ENCODE measurements at places on chromosomes 4 and X.

GRCh38 chr4:81287101-81287500 lies 72.1 kb upstream of the PRKG2 start:
- no peak for DNase-seq

DNA sequence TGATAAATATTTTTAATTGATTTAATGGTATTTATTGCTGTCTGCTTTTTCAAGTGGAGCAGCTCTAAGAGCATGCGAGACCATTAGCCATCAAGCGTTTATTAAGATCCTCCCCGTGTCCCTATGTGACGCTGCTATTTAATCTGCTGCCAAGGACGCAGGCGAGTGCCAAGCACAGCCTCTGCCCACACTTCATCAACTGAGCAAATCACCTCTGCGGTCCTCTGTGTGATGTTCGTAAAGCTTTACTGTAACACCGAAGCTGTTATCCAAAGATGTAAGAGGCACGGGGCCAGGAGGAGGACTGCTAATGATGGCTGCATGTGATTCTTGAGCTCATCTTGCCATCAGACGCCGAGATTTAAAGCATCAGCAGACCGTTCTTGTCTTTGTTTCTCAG lies 79.5 kb downstream of the STOX2 start:
- no peak for DNase-seq

DNA sequence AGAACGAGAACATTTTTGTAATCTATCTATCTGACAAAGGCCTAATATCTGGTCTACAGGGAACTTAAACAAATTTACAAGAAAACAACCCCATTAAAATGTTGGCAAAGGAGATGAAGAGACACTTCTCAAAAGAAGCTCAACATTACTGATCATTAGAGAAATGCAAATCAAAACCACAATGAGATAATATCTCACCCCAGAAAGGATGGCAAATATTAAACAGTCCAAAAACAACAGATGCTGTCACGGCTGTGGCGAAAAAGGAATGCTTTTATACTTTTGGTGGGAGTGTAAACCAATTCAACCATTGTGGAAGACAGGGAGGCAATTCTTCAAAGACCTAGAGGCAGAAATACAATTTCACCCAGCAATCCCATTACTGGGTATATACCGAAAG lies 2284.8 kb downstream of the ARAP2 start:
- DNase-seq = no peak

GRCh38 chr4:15148199-15148598 lies 145.9 kb downstream of the CPEB2 start:
- no peak for DNase-seq

DNA sequence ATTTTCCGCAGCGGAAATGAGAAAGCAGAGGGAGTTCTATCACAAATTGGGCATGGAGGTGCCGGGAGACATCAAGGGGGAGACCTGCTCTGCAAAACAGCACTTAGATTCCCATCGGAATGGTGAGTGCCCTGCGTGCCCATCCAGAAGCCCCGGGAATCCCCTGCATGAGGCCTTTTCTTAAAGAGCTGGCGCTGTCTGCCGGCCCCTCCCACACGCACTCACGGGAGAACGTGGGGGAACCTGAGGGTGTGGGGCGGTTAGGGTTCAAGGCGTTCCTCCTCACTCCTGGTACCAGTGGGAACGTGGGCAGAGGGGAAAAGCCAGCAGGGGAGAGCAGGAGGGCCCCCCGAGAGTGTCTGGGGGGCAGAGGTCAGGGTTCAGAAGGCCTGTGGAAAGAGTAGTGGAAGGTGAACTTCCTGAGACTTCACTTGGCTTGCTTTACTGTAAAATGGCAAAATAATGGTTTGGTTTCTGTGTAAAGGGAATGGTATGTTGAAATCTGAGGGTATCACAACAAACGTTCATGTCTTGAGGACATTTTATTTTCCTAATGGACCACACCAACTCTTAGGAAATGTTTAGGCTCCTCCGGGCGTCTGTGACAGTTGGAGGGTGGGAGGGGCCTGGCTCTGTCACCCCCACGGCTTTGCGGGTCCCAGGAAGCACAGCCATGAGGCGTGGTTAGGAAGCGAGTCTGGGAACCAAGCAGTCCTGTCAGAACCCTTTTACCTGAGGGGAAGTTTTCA lies 38.0 kb downstream of the PCGF3 start:
- no peak for DNase-seq

DNA sequence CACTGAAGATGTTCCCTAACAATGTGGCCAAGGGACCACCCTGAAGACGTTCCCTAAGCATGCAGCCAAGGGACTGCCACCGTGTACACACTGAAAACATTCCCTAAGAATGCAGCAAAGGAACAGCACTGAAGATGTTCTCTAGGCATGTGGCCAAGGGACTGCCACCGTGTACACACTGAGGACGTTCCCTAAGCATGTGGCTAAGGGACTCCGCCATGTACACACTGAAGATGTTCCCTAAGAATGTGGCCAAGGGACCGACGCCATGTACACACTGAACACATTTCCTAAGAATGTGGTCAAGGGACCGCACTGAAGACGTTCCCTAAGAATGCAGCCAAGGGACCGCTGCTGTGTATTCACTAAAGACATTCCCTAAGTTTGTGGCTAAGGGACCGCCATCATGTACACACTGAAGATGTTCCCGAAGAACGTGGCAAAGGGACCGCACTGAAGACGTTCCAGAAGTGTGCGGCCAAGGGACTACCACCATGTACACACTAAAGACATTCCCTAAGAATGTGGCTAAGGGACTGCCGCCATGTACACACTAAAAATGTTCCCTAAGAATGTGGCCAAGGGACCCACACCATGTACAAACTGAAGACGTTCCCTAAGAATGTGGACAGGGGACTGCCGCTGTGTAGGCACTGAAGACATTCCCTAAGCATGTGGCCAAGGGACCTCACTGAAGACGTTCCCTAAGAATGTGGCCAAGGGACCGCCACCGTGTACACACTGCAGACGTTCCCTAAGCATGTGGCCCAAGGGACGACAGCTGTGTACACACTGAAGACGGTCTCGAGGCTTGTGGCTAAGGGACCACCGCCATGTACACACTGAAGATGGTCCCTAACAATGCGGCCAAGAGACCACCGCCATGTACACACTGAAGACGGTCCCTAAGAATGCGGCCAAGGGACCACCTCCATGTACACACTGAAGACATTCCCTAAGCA lies 54.8 kb downstream of the DHRSX start:
- DNase-seq = no peak

DNA sequence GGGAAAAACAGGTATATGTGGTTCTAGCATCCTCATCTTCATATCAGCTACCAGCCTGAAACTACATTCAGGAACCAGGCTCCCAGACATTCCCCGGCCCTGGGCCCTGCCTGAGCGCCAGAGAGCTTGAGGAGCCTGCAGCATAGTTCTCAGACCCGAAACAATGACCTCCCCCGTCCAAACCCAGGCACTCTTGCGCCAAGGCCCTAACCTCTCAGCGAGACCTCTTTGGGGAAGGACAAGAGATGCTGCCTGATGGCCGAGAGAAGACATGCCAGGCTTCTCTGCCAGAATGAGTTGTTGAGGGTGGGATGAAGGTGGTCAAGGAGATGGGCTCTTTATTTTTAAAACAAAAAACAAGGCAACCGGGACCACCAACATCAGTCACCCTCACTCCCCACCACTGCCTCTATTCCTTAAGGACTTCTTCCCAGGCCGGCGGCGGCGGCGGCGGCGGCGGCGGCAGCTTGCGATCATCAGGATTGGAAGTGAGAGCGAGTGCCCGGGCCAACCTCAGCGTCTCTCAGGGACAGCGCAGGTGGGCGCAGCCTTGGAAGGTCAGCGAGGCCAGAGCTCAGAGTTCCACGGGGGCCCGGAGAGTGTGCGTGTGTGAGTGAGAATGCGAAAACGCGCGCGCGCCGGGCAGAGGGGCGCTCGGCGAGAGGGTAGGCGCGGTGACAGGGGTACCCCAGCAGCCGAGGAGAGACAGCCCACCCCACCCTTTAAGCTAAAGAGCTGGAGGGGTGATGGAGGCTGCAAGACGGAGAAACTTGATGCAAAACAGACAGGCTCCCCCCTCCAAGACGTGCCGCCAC lies 601 bp downstream of the INPP4B start:
- DNase-seq = no peak

GRCh38 chr4:134132086-134132783 lies 69.4 kb downstream of the PABPC4L start:
- DNase-seq = no peak

DNA sequence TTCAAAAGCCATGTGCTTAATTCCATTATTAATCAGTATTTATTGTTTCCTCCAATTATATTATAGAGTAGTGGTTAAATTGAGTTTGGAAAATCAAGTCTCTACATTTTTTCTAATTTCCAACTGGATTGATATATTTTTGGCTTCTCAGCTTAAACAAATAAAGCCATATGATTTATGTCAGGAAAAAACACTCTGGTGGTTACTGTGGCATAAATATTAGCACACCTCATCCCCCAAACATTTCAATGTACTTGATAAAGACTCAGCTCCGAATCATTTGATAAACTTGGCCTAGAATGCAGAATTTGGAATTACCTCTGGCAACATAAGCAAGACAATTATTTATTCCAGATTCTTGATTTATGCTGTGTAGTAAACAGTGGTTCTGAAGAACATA lies 2313.8 kb downstream of the ARAP2 start:
- no peak for DNase-seq

GRCh38 chr4:2891294-2891693 lies 47.6 kb downstream of the ADD1 start:
- DNase-seq = no peak

DNA sequence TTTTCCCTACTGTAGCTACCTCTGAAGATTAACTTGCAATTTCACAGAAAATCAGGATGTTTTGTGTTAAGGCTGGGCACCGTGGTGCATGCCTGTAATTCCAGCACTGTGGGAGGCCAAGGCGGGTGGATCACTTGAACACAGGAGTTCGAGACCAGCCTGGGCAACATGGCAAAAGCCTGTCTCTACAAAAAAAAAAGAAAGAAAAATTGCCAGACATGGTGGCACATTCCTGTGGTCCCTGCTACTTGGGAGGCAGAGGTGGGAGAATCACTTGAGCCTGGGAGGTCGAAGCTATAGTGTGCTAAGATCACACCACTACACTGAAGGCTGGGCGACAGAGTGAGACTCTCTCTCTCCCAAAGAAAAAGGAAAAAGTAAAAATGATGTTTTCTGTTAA lies 27.4 kb downstream of the APELA start:
- no peak for DNase-seq

DNA sequence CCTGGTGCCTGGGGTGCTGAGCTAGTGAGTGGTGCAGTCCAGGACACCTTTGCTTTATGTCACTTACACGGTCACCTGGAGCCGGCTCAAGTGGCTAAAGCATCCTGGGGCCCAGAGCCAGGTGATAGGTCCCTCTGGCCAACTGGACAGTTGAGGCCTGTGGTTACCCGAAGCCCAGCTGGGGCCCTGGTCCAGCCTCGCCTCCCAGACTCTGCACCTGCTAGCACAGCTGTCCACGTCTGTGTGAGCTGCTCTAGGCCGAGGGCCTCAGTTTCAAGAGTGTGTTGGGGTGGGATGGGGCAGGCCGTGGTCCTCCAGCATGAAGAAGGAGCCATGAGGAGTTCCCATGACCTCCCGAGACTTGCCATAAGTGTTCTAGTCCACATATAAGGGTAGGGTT lies 7.7 kb upstream of the ADD1 start:
- DNase-seq = no peak

GRCh38 chr4:84691170-84691691 lies 108.3 kb downstream of the CDS1 start:
- DNase-seq = no peak

GRCh38 chr4:23728971-23729370 lies 160.9 kb downstream of the PPARGC1A start:
- no peak for DNase-seq

GRCh38 chrX:87924619-87925018 lies 407.0 kb downstream of the KLHL4 start:
- DNase-seq = no peak

- no peak for DNase-seq
Observed at GRCh38 chr4:189060104-189060503, 880.6 kb upstream of the FRG1 start.

DNA sequence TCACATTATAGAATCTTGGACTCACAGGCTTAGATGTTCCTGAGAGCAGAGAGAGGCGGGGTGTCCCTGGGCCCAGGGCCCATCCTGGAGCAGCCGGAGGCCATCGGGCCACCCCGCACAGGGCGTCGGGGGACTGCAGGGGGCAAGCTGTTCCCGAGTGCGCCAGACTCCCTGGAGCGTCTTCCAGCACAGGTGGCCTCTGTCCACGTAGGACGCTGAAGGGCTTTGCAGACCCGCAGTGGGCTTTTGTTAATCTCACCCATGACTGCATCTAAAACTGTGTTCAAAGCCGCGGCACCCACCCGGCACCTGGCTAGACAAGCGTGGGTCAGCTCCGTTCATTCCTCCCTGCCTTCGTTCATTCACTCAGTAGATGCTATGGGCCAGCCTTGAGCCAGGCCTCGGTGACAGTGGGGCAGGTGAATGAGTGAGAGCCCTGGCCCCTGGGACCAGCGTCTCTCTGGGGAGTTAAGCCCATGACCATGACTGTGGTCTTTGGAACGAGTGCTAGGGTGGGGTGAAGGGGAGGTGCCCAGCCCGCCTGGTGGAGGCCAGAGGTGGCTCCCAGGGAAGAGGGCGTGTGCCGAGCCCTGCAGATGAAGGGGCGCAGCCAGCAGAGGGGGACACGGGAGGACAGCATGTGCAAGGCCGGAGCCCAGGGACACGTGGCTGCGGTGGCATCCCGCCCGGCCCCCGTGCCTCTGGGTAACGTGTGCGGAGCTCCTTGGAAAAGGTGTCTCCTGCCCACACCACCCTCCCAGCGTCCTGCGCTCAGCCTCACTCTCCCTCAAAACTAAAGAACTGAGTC lies 98.3 kb downstream of the HMX1 start:
- no peak for DNase-seq

GRCh38 chr4:11081006-11081405 lies 347.7 kb downstream of the HS3ST1 start:
- DNase-seq = no peak

DNA sequence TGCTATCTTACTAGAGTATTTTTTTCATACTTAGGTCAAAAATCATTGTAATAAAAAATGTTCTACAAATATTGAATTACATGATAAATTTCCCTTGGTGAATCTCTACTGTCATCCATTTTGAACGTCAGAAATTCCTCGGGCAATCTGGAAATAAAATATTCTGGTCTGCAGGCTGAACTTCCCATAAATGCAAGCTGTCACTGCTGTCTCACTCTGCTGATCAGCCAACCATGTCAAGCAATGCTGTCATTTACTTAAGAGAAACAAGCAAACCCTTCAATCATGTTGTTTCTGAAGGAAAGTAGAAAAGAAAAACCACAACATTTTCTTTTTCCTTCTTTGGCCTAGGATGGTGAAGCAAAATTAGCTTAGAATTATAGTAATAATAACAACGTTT lies 514.2 kb upstream of the GALNT7 start:
- no peak for DNase-seq
